NCI-H748 treated with DMSO at 0.1 percent for 48 hours (cell line): ENCODE measurements at places on chromosomes 3 and 15.

DNA sequence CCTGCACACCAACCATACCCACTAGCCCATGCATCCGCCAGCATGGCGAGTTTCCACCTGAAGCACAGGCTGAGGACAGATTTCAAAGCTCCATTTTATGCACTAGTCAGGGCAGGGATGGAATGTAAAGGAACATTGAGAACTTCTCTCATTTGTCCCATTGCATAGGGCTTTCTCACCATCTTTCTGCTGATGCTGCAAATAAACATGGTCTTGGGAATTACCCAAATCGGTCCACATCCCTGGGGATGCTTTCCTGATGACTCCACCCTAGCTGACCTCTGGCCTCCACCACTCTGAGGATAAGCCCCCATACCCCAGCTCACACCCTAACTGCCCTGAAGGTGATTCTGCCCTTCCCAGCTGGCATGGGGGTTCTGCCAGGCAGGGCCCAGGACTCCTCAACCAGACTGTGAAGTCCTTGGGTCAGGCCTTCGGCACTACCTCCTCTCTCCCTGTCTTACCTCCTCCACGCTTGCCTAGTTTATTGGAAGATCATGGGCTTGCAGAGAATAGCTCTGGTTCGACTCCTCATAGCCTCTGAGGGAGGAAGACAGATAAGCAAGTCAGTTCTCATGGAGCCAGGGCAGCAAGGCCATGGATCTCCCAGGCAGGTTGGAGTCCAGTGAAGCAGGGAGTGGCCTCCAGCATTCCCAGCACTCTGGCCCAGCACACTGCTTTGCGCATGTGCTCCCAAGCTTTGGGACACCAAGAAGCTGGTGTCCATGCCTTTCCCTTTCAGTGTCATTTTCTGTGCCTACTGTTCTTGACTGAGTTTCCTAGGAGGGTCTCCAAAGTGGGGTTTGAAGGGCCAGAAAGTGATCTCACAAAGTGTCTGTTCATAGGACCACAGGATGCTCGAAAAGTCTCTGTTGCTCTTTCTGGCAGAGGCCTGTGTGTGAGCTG is 27.6 kb upstream of the XYLB start:
- DNase-seq, result no peak

DNA sequence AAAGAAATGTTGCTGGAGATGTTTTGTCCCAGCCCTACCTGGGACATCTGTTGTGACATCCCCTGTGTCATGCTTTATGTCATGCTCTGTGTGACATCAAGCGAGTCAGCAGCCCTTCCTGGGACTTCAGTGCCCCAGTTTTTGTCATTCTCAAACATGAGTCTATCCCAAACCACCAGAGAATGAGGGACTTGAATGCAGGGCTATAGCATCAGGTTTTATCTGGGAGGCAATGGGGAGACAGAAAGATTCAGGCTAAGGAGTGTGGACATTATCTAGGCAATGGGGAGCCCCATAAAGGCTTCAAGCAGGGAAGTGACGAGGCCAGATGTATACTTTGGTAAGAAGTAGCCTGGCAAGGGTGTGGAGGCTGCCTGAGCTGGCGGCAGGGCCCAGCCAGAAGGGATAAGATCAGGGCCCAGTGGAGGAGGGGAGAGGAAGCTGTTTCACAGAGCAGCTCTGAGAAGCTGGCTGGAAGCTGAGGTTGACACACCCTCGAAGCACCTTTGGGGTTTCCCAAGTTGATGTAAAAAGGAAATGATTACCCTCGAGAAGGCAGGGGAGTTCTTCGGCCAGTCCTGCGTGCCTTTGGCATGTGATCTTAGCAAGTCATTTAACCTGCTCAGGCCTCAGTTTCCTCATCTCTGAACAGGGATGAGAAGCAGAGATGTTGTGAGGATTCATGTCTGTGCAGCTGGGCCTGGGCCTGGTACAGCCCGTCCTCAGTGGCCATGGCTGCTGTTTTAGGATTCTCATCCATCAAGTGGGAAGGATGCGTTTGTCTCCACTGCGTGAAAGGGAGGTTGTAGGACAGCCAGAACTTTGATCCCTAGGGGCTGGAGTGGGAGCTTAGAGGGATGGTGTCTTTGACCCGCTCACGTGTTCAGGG is 34.3 kb downstream of the IRAK2 start:
- DNase-seq, result no peak

- DNase-seq, result no peak
Measured at GRCh38 chr3:184259878-184260723, 1.3 kb downstream of the CAMK2N2 start.

GRCh38 chr15:31483053-31483985 is 156.7 kb downstream of the KLF13 start:
- no peak for DNase-seq

GRCh38 chr3:174777813-174778212 is 81.3 kb upstream of the NAALADL2 start:
- no peak for DNase-seq

DNA sequence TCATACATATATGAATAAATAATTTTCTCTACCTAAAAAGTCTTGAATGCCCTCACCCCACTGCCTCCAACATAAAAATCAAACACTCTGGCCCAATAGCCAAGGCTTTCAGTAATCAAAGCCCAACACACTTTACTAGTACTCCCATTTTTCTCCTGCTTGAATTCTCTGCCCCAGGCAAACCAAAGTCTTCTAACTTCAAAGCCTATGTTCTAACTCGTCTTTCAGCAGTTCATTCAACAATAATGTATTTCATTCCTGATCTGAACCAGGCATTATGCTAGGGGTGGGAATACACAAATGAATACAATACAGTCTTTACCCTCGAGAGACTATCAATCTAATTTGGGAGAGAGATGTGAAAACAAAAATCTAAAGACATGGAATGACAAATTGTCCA is 11.4 kb upstream of the ZNF592 start:
- DNase-seq, result no peak

- DNase-seq, result no peak
Measured at GRCh38 chr3:7332696-7333095, 471.8 kb downstream of the GRM7 start.

DNA sequence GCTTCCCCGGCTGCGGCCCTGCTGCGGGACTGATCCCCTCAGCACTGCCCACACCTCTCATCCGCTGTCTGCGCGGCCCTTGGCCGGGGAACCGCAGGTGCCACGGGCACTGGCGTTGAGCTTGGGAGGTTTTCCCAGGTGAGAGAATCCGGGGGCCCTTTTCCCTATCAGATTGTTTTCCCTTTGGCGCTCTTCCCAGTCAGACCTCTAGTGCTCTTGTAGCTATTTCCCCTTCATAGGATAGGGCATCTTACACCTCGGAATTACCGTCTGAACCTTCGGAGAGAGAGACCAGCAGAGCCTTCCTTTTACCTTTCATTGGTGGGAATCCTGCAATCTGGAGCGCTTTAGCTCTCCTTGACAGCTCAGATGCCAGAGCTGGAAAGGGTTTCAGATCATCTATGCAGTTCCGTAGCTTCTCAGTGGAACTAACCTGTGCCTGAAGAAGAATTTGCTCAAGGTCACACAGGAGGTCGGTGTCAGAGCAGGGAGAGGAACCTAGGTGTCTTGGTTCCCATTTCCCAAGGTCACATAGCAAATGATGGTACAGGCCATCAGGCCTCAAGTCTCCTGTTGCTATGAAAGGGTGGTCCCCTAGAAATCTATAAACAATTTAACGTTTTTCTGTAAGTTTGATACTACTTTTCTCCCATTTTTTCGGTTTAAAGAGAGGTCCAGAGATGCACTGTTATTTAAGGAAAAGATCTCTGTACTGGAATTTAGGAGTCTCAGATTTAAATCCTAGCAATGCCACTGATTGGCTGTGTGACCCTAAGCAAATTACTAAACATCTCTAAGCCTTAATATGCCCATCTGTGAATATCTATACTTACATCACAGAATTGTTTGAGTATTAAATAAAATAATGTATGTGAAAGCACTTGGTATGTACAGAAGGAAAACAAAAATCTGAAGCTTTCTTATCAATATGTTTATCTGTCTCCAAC is 916 bp downstream of the IDH3A start:
- peak; percentile 20 for DNase-seq

GRCh38 chr15:51904931-51905330 is 66.6 kb downstream of the LEO1 start:
- no peak for DNase-seq

GRCh38 chr15:70036585-70037291 is 61.0 kb downstream of the TLE3 start:
- peak; percentile 63 for DNase-seq

DNA sequence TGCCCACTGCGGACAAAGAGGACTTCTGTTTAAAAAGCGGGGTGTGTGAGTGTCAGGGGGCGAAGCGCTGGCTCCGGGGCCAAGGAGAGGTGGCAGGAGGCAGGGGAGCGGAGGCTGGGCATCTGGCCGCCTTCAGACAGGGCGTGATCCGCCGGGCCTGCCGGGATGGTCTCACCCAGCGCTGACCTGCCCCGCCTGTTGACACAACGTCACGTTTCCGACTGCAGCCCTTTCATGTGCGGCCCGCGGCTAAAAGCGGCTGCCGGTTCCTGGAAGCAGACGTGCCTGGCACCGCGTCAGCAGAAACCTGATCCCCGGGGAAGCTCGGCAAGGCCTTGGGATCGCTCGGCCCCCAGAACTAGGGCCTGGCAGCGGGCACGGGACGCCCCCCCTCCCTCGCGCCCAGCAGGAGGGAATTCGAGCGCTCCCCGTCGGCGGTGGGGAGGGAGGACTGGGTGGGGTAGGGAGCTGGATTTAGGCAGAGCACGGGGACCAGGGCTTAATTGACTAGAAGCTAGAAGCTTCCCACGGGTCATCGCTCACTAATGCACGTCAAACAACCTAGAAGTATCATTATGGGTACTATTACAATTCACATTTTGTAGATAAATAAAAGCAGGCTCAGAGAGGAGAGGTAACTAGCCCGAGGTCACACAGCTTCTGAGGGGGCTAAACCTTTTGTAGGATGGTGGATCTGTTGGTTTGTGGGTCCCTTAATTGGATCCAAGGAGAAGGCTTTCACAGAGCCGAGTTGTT is 7.7 kb downstream of the BHLHE40 start:
- peak; percentile 77 for DNase-seq

DNA sequence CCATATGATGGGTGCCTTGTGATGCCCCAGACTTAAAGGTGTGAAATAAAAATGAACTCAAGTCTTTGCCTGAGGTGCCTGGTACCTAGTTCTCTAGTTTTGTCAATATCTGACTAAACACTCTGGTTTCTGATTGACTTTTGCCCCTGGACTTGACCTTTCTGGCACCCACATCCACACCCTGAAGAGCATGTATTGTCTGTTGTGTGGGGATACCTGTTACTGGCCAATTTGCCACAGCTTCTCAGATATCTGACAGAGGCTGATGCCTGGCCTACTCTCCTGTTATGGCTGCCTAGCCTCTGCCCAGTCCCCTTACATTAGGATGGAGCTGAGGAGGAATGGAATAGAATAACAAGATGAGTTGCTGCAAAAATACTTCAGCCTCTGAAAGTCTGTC is 3.6 kb downstream of the ZBTB38 start:
- DNase-seq, result no peak

DNA sequence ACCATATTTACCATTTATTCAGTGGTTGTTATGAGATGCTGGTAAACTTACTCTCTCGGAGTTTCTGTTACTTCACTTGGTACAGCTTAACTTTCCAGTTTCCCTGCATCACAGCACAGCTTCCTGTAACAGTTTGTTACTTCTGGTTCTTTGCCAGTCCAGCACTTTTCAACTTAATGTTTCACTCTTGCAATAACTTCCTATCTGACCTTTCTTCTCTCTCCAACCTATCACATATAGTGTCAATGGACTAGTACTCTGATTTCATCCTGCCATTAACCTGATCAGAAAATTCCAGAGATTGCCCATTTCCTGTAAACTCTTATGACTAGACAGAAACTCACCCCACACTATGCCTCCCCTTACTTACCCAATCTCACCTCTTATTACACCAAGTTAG is 3.9 kb upstream of the ATP11B start:
- DNase-seq, result no peak
